Liver (tissue), 10 donors: ENCODE measurements at places on chromosomes 11 and 22.
A peak's percentile ranks its signal among the peaks of the same experiment; 100 is the strongest.

DNA sequence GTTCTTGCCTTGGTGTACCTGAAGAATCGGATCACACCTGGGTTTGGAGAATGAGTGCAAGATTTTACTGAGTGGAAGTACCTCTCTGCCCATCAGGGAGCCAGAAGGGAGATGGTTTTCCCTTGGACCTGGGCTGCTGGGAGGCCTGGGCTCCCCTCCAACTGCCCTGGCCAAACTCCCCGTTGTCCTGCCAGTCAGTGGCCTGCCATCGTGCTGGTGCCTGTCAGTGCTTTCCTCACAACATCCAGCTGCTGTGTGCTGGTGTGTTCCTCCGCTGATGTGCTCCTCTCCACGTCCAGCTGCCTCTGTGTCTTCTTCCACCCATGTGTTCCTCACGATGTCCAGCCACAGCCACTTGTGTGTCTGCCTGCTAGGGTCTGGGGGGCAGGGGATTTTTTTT is 87.9 kb upstream of the CLPB start:
- DNase-seq: no peak

DNA sequence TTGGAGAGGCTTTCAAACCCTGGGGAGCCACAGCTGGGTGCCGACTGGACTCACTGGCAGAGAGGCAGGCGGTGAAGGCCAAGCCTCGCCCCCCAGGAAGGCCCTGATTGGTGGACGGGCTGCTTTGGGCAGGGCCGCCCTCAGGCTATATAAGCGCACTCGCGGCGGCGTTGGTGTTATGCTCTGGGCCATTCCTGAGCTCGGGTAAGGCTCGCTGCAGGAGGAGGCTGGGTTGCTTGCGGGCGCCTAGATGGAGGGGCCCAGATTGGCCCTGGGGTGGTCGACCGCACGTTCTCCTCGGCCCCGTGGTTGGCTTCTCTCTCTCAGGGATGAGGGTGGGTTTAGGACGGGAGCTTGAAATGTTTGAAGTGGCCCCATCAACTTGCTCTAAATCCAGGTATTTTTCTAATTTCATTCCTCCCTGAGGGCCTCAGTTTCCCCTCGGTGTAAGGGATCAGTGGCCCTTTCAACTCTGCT is at the start of gene SPDYC:
TSS of gene SPDYC (plus strand) at position 176 of the 477 bp plus-strand sequence. CDS start 1,125 bp downstream, outside the sequence.
- no peak for DNase-seq

- DNase-seq: no peak
Observed at GRCh38 chr22:46739094-46739870, 1.2 kb upstream of the CERK start.

- no peak for DNase-seq
Observed at GRCh38 chr11:15940462-15941205, 415.7 kb downstream of the SOX6 start.

- DNase-seq: no peak
Observed at GRCh38 chr11:74819400-74819799, 70.8 kb downstream of the RNF169 start.

GRCh38 chr11:122179961-122180834 is 64.2 kb upstream of the BLID start:
- DNase-seq: no peak

- peak; percentile 30 for DNase-seq
Observed at GRCh38 chr11:124732230-124732629, 7.5 kb upstream of the NRGN start.

DNA sequence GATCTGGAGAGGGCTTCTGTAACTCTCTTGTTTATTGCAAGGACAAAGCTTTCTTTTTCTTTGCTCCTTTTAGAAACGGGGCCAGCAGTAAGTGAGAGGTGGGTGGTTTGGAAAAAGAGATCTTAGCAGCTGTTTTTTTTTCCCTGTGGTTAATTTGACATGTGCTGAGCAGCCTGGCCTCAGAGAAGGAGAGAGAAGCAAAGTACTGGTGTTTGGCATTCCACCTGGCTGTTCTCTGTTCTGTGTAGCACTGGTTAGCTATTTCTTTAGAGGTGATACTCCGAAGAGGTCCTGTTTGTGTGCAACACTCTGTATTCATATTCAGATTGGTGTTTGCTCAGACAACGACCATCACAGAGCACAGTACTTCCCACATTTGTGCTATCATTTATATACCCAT is 80.8 kb upstream of the SORL1-AS1 start:
- DNase-seq: no peak

GRCh38 chr11:90639461-90639993 is 416.7 kb upstream of the CHORDC1 start:
- no peak for DNase-seq

DNA sequence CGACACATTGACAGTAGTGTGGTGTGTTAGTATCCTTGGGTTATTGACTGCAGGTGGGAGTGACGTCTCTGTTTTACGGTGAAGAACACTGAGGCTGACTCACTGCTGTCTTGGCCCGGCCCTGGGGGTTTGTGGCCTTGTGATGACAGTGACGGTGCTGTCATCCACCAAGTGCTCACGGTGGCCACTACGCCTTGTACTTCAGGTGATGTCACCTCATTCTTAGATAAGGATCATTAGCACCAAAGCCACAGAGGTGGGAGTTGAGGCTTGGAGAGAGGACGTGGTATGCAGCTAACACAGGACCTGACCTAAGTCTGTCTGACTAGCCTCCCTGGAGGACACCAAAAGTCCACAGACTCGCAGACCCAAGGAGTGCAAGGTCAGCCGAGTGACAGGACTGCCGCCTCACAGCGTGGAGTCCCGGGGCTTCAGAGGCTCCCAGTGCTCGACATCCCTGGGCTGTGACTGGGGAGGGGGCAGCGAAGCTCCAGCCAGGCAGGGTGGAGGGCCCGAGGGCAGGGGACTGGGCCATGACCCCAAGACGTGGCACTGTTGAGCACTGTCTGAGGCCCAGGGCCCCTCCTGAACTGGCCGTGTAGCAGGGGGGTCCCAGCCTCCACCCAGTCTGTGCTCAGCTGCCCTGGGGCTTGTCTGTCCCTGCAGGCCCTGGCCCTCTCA is 56.5 kb downstream of the NAT10 start:
- DNase-seq: no peak

DNA sequence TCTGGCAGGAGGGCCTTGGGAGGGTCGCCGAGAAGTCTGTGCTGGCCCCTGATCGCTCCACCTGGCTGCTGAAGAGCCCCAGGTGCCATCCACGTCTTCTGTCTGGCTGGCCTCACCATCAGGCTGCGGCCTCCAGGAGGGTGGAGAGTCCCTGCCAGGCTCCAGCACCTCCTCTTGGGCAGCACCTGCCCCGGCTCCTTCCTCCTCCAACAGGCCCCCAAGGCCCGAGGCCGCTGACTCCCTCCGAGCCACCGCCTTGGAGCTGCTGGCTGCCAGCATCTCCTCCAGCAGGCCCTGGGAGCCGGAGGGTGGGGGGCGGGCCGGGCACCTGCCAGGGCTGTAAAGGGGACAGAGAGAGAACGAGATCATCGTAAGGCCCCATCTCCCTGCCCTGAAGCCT is 22.3 kb downstream of the TNKS1BP1 start:
- no peak for DNase-seq

GRCh38 chr11:78583889-78584288 is 9.2 kb upstream of the NARS2 start:
- no peak for DNase-seq

- DNase-seq: no peak
Observed at GRCh38 chr11:114942207-114942606, 263.9 kb downstream of the NXPE2 start.

DNA sequence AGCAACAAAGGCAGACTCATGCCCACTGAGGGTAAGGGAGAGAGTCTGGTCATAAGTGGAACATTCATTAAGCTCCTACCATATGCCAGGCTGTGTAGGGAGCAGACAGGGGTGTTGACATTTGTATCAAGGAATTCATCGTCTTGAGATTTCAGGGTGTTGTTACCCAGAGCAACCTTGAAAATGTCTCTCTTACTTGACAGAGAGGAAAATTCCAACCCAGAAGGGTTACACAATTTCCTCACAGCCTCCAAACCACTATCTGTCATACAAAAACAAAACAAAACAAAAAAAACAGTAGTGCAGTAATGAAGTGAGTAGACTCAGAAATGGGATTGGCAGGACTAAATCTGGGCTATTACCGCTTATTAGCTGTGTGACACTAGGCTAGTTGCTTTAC is 113.2 kb downstream of the MIAT start:
- DNase-seq: no peak
